HL-60 (cell line): ENCODE measurements at places on chromosomes 2 and 18.

DNA sequence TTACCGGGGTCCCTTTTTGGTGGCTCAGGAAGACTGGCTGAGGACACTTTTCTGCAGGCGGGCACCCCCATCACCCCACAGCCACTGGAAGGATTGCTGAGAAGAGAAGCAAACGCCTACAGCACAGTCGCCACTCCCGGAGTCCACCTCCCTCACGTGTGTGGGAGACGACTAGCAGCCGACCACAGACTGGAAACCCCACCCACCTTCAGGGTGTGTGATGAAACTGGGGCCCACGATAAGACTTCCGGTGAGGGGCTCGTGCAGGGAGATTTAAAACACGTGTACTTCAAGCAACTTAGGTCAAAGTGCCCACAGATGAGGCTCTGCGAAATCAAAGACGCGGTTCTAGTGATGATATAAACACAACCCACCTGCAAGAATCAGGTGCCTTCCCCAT lies 26.3 kb downstream of the MBP start:
- peak; percentile 95 for DNase-seq

DNA sequence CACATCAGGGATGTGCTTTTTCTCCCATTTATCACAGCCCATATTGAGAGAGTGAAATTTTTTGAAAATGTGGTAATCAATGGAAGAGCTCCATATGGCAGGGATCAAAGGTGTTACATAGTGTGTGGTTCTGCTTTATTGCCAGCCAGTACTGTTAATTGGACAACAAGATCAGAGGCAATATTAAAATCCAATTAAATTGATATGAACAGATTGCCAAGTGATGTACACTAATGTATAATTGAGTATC lies 338.9 kb downstream of the BCL11A start:
- DNase-seq, result no peak

DNA sequence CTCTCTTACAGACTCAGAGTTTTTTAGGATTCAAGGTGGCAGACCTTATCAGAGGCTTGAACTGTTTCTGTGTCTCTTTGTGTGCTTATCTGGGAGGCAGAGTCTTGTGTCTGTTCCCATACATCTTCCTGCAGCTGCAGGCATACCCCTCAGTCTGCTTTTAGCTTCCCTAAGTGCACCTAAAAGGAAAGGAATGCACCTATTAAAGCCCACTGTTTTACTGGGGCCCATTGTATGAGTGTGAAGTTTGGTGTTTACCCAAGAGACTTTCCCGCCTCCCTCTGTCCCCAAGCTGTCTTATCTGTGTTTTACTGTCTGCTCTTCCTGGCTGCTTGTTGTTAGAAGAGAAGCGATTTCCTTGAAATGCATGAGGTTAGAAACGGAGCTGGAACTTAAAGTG lies 1757.3 kb upstream of the PIK3C3 start:
- no peak for DNase-seq

- no peak for DNase-seq
These were observed 92.2 kb upstream of the CWC22 start for GRCh38 chr2:180099308-180099707.

GRCh38 chr2:203548887-203549286 lies 13.8 kb upstream of the RAPH1 start:
- DNase-seq, result no peak

GRCh38 chr18:42442656-42443055 lies 487.6 kb downstream of the PIK3C3 start:
- DNase-seq, result no peak

- no peak for DNase-seq
These were observed 29.2 kb downstream of the RPRD1A start for GRCh38 chr18:36038102-36038663.
